CD4-positive, alpha-beta T cell (primary cell): ENCODE measurements at places on chromosomes 16 and 17. TPM values are rescaled to one million over a fixed set of nuclear protein-coding genes. Genes with fewer than 3 reads are reported as not detected.

DNAAF1 gene
- not detected for total RNA-seq

KRTAP9-8 gene
- total RNA-seq = not detected

CTU2 gene
- total RNA-seq = 44.0 TPM

- DNase-seq = no peak
Observed at GRCh38 chr16:84881702-84882521, 62.1 kb downstream of the CRISPLD2 start.

GRCh38 chr17:35129154-35129972 lies 7.9 kb downstream of the FNDC8 start:
- no peak for DNase-seq

- no peak for DNase-seq
Observed at GRCh38 chr16:70448075-70448474, 6.3 kb upstream of the FCSK start.

- DNase-seq = peak; percentile 49
Observed at GRCh38 chr17:17151055-17151454, 55.1 kb downstream of the PLD6 start.
